Stimulated activated CD4-positive, alpha-beta T cell treated with anti-CD3 and anti-CD28 coated beads, Interleukin-15, amount 100 ng/mL, for 48 hours (primary cell): ENCODE measurements at places on chromosomes 11 and 22.

- no peak for DNase-seq
Measured at GRCh38 chr11:131907371-131907770, 537.0 kb downstream of the NTM start.

GRCh38 chr11:12281571-12282478, 95.5 kb upstream of the PARVA start:
- peak; percentile 67 for DNase-seq

DNA sequence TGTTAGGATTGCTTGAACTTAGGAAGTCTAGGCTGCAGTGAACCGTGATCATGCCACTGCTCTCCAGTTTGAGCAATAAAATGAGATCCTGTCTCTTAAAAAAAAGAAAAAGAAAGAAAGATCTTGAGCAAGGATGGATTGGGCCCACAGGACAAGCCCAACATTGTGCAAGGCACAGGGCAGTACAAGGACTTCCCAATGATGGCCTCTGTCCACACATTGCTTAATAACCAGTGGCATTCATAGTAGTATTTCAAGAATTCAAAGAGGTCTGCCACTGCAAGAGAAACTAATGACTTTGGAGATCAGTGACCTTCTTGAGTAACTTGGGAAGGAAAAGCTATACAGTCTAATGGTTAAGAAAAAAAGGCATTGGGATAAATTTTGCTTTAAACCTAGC, 44.6 kb downstream of the SEZ6L start:
- no peak for DNase-seq

DNA sequence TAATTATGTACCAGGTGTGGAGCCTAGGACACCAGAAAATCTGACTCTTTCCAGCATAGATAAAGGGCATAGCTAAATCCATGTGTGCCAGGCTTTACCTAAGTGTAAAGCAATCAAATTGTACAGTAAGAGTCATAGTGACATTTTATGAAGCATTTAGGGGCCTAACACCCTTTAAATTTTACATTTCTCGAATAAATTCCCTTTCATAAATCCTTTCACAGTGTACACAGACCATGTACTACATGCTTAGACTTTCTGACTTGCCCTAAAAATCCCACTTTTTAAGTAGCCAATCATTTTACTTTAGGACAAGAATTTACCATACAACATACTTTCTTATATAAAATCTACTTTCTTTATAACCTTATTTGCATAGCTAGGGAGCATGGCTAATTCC, 727.6 kb upstream of the LUZP2 start:
- no peak for DNase-seq

- DNase-seq = no peak
Measured at GRCh38 chr11:117876059-117876340, 458 bp downstream of the FXYD6 start.

GRCh38 chr11:114141863-114142580, 82.5 kb downstream of the ZBTB16 start:
- no peak for DNase-seq

DNA sequence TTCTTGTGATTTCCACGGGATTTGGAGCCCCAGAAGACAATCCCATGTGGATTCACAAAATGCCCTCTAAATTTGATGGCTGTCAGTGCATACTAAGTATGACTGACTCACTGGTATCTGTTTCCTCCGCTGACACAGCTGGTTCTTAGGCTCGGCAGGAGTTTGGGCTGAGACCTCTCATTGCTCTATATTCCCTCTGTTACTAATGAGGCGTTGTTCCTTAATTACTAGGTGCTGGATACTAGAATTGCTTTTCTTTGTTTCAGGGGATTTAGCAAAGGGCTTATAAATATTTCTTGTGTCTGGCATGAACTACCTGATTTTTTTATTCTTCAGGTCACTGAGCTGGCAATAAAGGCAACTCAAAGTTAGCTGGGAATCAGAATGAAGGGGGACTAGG, 53.2 kb upstream of the EHF start:
- DNase-seq = no peak

GRCh38 chr22:30871391-30872284, 96.9 kb downstream of the MORC2 start:
- DNase-seq = no peak

GRCh38 chr11:65420979-65421793, 1.4 kb upstream of the NEAT1 start:
- peak; percentile 87 for DNase-seq

DNA sequence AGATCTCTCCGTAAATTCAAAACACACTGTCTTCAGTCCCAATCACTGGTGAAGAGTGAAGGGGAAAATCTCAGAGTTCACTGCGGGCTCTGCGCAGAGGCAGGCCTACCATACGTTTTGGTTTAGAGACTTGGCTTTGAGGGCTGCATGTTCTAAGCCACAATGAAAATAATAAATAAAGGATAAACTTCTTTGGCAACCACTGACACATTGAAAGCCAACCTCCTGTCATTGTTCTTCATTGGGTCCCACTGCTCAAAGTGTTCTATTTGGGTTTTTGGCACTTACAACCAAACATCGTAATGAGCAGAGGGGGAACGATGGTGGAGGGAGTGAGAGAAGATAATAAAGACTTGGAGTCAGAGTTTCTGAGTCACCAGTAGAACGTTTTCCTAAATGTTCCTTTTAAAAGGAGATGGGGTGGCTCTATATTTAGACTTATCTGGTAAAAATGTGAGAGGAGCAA, 472.9 kb downstream of the SOX6 start:
- no peak for DNase-seq

GRCh38 chr22:37669586-37669985, 5.8 kb upstream of the LGALS1 start:
- no peak for DNase-seq

GRCh38 chr11:99555486-99555885, 534.7 kb downstream of the CNTN5 start:
- DNase-seq = no peak

DNA sequence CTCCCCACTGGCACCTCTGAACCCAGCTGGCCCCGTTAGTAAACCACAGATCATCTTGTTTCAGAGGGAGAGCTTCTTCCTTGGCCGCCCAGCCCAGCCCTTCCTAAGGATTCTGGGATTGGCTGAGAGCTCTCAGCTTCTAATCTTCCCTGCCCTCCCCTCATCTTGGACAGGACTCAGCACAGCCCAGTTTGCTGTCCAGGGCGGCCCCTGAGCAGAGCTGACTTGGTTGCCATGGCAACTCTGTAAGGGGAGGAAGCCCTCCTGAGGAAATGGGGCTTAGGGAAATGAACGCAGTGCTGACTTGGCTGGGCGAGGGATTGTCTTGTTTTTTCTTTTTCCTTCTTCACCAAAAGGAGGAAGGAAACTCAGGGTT, 4.6 kb downstream of the APOL4 start:
- DNase-seq = no peak

- no peak for DNase-seq
Measured at GRCh38 chr11:102112509-102112821, 2.2 kb downstream of the YAP1 start.

- no peak for DNase-seq
Measured at GRCh38 chr22:36734171-36735058, 30.9 kb upstream of the CACNG2 start.
